ENCODE measurements at places on chromosomes 16 and 17. TPM values are rescaled to one million over a fixed set of nuclear protein-coding genes. Genes with fewer than 3 reads are reported as not detected.

The HEATR9 gene
- total RNA-seq, result not detected

The EVI2A gene
- total RNA-seq, result 20.4 TPM

The CCL18 gene
- total RNA-seq, result not detected

The CA4 gene
- total RNA-seq, result 6.2 TPM

The NXPH3 gene
- total RNA-seq, result 2.6 TPM

The ZG16B gene
- 0.59 TPM for total RNA-seq

DNA sequence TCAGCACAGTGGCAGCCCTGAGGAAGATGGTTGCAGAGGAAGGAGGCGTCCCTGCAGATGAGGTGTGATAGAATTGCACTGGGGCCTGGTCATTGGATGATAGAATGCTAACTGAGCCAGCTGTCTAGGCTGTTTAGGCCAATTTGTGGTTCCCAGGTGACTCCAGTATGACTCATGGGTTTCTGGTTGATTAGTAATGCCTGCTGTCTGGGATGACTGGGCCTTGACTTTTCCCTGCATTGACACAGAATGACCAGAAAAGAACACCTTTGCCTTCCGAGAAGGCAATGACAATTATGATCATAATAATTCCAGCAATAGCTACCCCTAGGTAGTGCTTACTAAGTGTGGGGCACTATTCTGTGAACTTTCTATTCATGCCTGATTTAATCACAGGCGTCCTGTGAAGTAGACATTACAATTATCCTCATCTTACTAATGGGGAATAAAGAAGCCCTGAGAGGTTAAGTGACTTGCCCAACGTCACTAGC, 31.5 kb downstream of the USP43 start:
- no peak for DNase-seq

DNA sequence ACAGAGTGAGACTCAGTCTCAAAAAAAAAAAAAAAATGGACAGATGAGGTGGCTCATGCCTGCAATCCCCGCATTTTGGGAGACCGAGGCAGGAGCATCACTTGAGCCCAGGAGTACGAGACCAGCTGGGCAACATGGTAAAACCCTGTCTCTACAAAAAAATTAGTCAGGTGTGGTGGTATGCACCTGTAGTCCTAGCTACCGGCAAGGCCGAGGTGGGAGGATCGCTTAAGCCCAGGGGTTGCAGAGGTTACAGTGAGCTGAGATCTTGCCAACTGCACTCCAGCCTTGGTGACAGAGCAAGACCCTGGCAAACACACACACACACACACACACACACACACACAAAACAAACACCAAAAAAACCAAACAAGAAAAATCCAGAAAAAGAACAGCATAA, 7.7 kb upstream of the ENGASE start:
- DNase-seq, result no peak

- peak; percentile 76 for DNase-seq
Observed at GRCh38 chr16:679814-680624, at the start of gene STUB1. TSS of gene STUB1 (plus strand) at chr16:680410. CDS start at chr16:680526, 116 bp downstream.

GRCh38 chr16:4330277-4330874, 14.5 kb downstream of the GLIS2 start:
- no peak for DNase-seq

DNA sequence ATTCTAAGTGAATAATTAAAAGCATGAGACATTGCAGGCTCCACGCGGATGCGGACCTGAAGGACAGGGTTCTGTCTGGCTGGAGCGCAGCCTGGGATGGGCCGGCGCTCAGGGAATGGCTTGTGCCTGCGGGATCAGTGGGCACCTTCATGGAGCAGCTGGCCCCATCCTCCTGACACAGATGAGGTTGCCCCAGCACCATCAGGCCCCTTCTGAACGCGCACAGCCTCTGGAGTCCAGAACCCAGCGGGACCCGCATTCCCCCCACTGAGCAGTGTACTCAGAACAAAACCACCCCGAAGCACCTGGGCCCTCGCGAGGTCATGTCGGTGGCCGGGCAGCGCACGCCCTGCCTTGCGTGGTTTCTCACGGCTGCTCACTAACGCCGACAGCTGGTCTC, 70.5 kb upstream of the CHMP6 start:
- DNase-seq, result no peak

GRCh38 chr16:31700530-31701388, 172.8 kb upstream of the ZNF267 start:
- peak; percentile 73 for DNase-seq

GRCh38 chr17:44919411-44919810, 4.1 kb upstream of the GFAP start:
- no peak for DNase-seq

DNA sequence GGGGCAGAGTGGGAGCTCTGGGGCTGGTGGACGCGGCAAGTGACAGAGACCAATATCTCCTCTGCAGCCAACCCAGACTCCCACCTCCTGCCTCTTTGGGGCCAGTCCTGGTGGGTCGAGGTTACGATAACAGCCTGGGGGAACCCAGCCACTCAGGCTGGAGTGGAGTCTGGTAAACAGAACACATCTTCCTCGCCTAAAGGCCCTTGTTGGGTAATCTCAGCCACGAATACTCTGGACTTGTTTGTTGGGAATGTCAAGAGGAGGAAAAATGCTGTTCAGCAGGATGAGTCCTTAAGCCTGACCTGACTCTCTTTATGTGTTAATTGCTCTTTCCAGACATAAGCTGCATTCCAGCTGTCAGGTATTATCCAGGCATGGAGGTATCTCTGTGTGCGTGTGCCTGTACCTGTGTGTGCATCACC, 8.0 kb upstream of the SPNS2 start:
- no peak for DNase-seq

DNA sequence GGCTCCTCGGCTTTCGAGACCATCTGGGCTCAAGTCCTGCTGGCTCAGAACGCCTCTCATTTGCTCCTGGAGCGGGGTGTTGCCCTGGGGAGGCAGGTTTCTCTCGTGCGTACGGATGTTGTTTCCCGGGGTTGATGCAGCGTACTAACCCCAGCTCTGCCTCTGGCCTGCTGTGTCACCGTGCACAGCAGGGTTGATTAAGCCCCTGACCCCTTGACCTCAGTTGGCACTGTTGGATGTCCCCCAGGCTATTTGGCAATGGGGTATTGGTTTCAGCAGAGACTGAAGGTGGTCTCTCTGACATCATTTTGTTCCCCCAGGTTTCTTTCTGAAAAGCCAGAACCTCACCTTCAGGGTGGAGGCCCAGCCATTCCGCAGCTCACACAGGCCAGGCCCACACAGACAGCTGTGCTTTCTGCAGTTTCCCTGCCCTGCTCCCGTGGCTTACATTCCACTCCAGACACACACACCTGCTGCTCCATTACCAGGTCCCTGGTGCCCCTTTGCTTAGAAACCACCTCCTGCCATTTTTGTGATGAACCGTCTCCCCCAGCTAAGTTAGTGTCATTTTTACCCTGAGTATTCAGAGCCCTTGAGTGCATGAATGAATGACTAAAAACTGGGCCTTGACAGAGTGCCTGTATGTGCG, 233.5 kb downstream of the CCDC182 start:
- DNase-seq, result no peak

GRCh38 chr17:21475571-21475970, 99.4 kb downstream of the KCNJ12 start:
- DNase-seq, result no peak

GRCh38 chr17:77872199-77872598, 86.3 kb upstream of the TNRC6C start:
- DNase-seq, result no peak

DNA sequence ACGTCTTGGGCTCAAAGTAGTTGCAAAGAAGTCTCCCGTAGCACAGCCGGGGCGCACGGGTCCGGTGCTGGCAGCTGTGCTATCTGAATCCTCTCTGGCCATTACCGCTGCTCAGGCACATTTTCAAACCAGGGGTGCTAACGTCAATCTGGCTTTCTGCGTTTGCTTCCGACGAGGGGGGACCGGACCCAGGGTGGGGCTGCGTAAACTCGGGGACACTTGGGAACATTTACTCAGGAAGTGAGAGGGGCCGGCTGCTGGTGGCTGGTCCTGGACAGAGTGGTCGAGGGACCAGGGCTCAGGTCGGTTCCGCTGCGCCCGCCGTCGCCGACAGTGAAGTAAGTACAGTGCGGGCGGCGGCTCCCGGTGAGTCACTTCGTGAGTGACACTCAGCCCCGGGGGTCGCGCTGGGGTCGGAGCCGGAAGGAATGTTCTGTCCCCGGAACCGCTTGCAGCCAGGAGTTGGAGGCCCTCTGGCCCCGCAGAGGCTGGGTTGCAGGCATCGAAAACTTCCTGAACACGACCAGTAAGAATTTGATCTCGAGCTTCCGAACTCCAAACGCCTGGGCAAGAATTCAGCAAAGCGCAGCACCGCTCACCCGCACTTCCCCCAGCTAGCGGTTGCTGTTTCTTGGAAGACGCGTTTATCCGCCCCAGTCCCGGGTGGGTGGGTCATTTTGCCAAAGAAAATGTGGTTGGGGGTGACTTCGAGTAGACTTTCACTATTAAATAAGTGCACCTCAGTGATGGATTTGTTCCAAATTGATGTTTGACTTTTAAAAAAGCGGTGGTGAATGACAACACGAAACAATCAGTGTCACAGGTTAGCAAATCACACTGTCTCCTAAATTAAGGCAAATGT, 1.4 kb upstream of the HS3ST3B1 start:
- peak; percentile 33 for DNase-seq

DNA sequence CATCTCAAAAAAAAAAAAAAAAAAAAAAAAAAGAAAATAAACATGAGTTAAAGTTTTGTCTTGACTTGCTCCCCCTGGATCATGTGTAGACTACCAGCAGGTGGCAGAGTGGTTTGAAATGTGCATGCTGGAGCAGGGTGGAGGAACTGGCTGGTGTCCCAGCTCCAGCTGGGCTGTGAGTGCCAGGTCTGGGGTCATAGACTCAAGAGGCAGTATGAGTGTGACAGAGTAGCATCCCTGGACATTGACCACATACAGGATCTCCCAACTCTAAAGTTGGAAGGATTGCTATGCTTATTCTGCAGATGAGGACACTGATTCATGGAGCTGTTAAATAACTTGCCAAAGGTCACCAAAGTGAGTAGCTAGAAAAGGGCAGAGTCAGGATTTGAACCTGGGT, 198.0 kb upstream of the MPHOSPH6 start:
- DNase-seq, result peak; percentile 19

GRCh38 chr17:63474174-63474573, 2.7 kb upstream of the ACE start:
- no peak for DNase-seq

- no peak for DNase-seq
Observed at GRCh38 chr16:56910654-56911539, 21.0 kb upstream of the HERPUD1 start.

- peak; percentile 75 for DNase-seq
Observed at GRCh38 chr16:88527186-88527936, 42.8 kb upstream of the ZC3H18 start.

- no peak for DNase-seq
Observed at GRCh38 chr17:64130559-64131001, 636 bp upstream of the ERN1 start.

DNA sequence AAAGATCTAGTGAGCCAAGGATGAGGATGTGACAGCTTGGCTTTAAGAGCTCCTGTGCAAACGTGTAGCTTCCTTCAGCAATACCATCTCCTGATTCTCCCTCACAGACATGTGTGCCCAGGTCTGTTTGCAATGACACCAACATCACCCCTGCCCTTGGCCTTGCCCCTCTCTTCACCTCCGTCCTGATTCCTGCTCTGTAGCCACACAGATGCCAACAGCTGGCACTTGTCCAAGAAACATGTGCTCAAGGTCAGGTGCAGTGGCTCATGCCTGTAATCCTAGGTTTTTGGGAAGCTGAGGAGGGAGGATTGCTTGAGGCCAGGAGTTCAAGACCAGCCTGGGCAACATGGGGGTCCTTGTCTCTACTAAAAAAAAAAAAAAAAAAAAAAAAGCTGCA, 103.8 kb upstream of the CRHR1 start:
- no peak for DNase-seq

- DNase-seq, result no peak
Observed at GRCh38 chr17:38605841-38606645, at the start of gene SRCIN1. TSS of gene SRCIN1 (minus strand) at chr17:38605952. CDS start at chr17:38605705, 247 bp downstream.

DNA sequence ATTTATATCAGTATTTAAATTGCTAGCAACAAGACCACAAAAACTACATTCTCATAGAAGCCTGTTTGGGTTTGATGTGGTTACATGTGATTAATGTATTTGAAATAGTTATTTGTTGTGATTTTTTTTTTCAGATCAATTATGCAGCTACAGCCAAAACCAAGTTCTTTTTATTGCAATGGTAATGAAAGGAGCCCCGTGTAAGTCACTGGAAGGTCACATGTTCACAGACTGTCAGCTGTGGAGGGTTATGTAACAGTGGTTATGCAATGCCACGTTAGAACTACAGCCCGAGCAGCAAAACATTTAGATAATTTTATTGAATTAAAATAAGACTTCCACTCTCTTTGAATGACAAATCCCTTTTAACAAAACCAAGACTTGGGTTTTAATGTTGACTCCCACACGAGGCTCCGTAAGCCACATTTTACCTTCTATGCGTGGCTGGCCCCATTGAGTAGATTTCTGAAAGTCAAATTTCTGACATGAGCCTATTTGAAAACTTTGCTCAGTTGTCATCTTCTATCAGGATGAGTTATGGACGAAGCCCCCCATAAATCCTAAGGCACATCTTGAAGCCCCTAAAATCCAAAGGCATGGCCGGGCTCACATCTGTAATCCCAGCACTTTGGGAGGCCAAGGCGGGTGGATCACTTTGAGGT, 41.8 kb upstream of the SEC14L1 start:
- no peak for DNase-seq

DNA sequence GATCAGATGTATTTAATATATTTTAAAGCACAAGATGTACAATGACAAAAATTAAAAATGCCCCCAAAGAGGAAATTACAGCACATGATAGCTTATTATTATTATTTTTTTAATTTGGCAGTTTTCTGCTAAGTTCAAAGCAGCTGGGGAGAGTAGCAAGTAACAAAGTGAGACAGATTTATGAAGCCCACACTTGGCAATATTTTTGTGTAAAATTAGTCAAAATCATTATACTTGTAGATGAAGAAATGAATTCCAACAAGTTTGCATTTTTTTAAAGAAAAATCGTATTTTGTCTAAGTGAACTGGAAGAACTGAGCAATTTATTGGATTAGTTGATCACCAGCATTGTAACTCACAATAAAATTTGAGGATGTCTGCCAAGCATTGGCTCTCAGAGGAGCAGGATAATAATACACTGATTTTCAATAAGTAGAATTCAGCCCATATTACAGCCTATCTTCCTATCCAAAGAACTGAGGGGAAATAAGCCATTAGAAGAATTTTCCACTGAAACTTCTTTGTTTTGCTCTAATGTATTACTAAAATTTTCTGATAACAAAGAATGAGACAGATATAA, 215.6 kb downstream of the MAP2K6 start:
- no peak for DNase-seq

GRCh38 chr17:71329310-71330098, 791.3 kb upstream of the SOX9 start:
- no peak for DNase-seq
